ENCODE measurements at places on chromosomes 5 and 9. TPM values are rescaled to one million over a fixed set of nuclear protein-coding genes. Genes with fewer than 3 reads are reported as not detected.

DNA sequence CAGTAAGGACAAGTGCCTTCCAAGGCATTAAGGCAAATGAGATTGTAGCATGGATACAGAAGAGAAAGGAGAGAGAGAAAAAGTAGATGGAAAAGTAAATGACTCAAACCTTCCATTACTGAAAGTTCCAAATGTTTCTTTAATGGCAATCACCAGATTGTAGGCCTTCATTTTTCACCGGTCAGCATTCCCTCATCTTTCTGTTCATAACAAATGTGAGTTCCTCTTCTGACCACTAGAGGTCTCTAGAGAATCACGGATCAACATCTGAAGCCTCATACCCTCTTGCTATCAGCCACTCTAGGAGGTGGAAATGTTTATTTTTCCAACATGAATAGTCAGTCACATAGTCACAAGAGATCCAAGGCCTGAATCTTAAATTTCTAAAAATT, 73.6 kb upstream of the RPS23 start:
- DNase-seq, result peak; percentile 75

Gene ZMYND19
- 50.3 TPM for polyA plus RNA-seq

Gene FOXI1
- not detected for polyA plus RNA-seq

GRCh38 chr5:16742938-16743337, 126.1 kb upstream of the RETREG1 start:
- no peak for DNase-seq

DNA sequence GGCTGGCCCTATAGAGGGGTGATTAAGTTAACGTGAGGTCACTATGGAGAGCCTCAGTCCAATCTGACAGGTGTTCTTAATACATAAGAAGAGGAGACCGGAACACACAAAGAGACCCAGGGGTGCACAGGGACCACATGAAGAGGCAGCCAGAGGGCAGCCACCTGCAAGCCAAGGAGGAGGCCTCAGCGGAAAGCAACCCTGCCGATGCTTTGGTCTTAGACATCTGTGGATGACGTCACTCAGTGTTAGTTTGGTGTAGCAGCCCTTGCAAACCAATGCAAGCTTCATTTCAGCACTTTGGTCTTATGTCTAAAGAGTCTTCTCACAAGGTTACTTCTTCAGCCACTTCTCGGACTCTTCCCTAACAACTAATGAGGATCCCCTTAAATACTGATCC, 47.6 kb upstream of the GRHPR start:
- no peak for DNase-seq

DNA sequence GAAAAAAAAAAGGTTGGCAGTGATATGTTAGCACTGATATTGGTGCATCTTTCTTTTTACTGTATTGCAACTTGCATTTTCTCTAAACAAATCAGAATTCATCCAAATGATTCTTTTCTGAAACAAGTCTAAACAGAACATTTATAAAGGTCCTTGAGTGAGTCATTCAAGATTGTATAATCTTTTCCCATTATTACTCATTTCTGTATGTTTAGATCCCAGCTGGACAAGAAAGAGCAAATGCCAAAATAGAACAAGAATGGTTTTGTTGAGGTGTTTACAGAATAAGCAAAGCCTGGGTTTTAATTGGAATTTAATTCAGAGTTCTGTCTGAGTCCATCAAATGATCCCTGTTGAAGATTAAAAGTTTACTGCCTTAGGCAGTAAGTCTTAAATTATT, 112.3 kb downstream of the VCAN start:
- DNase-seq, result no peak

GRCh38 chr9:110979636-110980035, 58.6 kb downstream of the LPAR1 start:
- no peak for DNase-seq

GRCh38 chr9:132077881-132078698, 1.6 kb downstream of the MED27 start:
- DNase-seq, result no peak

Gene BICD2
- polyA plus RNA-seq, result 13.2 TPM

DNA sequence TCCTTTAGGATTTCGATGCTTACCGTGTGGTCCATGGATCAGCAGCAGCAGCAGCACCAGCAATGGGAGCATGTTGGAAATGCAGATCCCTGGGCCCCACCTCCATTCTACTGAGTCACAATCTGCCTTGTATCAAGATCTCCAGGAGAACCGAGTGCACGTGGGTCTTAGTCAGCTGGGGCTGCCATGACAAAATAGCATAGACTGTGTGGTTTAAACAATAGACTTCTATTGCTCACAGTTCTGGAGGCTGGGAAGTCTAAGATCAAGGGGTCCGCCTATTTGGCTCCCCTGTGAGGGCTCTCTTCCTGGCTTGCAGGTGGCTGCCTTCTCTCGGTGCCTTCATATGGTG, 1.3 kb upstream of the PROP1 start:
- DNase-seq, result no peak

- no peak for DNase-seq
These were observed 251.8 kb downstream of the CWC27 start for GRCh38 chr5:65020492-65020891.

- no peak for DNase-seq
These were observed 487.5 kb upstream of the GRIN3A start for GRCh38 chr9:102225841-102226441.

DNA sequence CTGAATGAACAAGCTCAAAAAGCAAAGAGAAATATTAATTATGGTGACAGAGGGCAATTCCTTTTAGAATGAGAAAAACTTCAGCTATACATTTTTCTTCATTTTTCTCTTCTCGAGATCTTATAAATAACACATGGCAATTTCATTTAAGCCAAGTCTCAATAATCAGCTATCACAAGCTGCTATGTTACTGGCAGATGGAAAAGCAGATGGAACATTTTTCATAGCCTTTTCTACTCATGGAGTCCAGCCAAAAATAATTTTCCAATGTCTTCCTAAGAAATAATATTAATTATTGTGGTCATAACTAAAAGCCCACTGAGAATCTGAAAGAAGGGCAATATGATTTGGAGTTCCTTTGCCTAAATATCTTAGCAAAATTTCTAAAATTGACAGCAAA, 35.6 kb downstream of the SKIC3 start:
- DNase-seq, result no peak

GRCh38 chr5:89728750-89729149, 680.8 kb downstream of the CETN3 start:
- no peak for DNase-seq

DNA sequence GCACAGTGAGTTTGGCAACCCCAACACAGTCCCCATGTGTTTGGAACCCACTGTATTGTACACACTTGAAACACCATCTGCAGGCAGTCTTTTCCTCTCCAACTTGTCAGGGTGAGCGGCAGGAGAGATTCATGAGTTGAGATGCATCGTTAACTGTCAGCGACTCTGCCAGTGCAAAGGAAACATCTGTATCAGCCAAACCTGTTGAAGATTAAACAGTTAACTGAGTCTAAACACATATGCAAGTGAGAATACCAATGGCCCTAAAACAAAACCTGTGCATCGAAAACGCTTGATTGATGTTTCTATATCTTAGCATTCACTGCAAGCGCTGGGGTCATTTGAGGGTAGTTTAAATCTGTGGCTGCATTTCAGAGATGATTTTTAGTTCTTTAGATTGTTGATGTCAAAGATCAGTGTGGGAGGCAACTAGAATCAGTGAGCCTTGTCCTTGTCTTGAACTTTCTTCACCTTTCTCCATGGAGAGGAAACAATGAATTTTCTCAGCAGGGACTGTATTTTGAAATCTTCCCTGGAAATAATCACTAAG, 41.3 kb upstream of the PAM start:
- DNase-seq, result no peak

GRCh38 chr9:83432104-83432627, 106.0 kb downstream of the FRMD3 start:
- DNase-seq, result no peak

- DNase-seq, result no peak
These were observed 824.5 kb upstream of the WWC1 start for GRCh38 chr5:167466992-167467391.

Gene ERCC8
- polyA plus RNA-seq, result 4.2 TPM

DNA sequence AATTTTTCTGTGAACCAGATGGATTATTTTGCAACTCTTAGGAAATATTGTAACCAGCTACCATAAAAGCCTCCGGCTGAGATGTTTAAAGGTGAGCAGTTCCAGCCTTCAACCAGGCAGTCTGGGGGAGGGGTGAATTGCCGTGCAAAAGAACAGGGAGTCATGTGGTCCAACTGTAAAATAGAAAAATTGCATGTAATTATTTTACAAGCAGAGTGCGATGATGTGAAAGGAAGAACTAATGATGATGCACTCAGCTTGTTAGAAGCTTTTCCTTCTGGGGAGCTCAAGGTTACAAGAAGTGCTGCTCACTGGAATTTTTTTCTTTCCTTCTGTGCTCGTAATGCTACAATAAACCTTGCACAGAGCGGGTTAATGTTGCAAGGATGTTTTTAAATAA, 188.7 kb upstream of the ITGA1 start:
- DNase-seq, result peak; percentile 49

DNA sequence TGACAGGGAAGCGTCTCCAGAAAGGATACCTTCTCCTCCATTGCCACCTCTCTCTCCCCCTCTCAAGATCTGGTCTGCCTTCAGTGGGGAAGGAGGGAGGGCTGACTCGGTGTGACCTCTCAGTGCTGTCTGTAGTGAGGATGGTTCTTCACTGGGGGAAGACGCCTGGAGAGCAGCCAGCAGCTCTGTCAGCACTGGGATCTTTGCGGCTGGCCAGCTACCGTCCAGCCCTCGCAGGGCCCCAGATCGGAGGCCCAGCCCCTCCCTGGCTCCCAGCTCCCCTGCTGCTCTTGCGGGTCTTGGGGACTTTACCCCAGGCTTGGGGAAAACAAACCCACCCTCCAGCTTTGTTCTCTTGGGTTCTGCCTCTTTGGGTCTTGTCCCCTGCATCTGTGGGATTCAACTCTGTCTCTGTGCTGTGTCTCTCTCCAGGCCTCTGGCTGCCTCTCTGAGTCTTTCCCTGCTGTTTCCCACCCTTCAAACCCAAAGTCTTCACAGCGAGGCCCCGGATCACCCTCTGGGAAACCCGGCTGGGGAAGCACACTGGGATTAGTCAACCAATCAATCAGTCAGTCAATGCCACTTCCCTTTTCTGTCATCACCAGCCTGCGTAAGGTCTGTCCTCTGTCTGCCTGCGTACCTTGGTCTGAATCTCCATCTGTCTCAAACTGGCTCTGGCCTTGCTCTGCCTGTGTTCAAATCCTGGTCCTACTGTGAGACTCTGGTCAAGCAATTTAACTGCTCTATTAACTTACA, 23.0 kb downstream of the FGF18 start:
- DNase-seq, result peak; percentile 47

Gene IFNK
- polyA plus RNA-seq, result 0.36 TPM

Gene SKP1
- polyA plus RNA-seq, result 723 TPM

DNA sequence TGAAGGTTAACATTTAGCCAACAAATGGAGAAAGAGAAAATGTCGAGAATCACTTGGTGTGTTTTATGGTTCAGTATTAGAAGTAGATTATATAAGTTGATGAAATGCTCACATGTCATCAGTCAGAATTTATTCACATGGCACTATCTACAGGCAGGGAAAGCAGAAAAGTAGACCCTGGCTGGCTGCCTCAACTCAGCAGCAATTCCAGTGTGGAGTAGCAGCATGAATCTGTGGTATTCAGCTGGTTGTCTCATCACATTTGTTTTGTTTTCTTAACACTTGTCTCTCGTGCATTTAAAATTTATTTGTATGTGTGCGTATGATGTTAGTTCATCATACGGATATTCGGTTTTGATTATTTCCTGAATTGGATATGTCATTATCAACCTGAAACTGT, 153.5 kb upstream of the OR13F1 start:
- no peak for DNase-seq
